ENCODE measurements at places on chromosomes 12 and 14. TPM values are rescaled to one million over a fixed set of nuclear protein-coding genes. Genes with fewer than 3 reads are reported as not detected.

Gene PRH2
- total RNA-seq: not detected

Gene GPR84
- total RNA-seq: not detected

Gene HOXC12
- total RNA-seq: not detected

Gene TCL1B
- total RNA-seq: not detected

Gene SERPINA12
- not detected for total RNA-seq

Gene PLEKHG3
- total RNA-seq: 8.2 TPM

Gene C1QL4
- total RNA-seq: 0.18 TPM

Gene SLCO1A2
- 0.09 TPM for total RNA-seq
